ENCODE measurements at places on chromosomes 6 and 20.
A peak's percentile ranks its signal among the peaks of the same experiment; 100 is the strongest.

- peak; percentile 40 for DNase-seq
Observed at GRCh38 chr20:10842116-10842515, 168.3 kb upstream of the JAG1 start.

DNA sequence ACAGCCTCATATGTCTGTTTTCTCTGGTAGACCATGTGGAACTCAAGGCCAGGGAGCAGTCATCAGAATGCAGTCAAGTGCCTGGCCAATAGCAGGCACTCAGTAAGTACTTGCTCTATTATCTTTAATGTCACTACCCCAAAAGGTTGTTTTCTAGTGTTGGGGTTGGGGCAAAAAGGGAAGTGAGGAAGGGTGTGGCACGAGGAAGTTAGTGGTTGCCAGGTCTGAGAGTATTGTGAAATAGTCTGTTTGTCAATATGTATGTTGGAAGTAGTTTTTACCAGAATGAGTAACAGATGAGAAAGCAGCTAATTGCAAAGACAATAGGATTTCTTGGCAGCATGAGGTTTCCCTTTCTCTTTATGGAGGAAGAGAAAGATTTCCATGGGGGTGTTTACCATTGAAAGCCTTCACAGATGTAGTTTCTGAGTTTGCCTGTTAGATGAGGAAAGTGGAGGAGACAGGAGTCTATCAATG, 59.5 kb upstream of the ARMH2 start:
- peak; percentile 87 for DNase-seq

DNA sequence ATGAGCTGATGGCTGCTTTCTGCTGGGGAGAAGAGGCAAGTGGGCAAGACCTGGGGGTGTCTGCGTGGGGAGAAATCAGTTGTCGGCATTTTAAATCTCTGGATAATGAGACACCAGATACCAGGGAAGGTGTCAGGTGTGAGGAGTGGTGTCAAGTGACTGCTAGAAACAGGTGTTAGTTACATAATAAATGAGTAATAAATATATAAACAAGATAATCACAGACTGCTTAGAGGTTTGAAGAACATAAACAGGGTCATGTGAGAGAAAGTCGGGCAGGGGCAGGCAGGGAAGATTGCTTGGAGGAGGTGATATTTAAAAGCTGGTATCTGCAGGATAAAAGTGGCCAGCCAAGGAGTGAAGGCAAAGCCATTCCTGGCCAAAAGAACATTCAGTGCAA, 87.2 kb upstream of the RIN2 start:
- DNase-seq = no peak

GRCh38 chr6:43916924-43917877, 147.2 kb downstream of the VEGFA start:
- peak; percentile 93 for DNase-seq

DNA sequence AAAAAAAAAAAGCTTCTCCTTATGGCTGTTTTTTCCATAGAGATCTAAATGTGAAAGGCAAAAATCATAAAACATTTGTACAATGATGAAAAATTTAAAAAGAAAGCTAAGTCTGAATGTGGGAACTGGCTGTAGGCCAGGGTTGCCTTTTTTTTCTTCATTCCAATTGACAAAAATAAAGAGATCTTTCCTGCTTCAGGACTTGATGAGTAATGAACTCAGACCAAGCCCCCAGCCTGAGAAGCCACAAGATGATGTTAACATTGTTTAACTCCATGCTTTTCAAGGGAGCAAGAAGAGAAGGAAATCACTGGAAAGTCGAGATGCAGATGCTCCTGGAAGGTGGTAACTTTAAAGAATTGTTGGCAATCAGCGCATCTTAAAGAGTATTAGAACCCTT, 41.4 kb downstream of the TRMT6 start:
- no peak for DNase-seq

DNA sequence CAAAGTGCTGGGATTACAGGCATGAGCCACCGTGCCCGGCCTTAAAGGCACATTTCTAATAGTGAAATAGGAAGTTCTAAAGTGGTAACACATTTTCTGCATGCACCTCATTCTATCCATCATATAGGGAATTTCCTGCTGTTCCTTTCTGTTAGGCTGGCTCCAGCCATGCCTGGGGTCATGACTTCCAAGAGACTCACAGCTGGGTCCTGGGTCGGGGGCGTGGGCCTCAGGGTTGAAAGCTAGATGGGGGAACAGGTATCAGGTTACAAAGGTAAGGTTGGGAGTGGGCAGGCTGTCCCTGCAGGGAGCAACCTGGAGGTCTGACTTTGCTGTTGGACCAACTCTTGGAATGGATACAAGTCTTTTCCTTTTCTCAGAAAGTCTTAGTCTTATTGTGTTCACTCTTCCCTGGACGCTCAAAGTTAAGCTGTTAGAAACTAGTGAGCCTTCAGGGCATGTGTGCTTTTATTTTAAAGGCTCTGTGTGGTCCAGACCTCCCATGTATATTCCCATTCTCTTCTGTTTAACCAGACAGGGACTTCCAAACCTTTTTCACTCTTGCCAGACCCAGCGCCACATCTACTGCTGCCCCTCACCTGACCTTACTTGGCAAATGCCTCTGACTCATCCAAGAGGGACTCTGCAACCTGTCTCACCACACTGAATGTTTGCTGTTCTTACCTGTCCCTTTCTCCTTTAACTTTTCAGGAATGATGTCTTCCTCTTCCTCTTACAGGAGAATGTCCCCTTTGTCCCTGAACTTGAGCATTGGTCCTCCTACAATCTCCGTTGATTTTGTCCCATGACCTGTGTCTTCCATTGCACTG, 64.4 kb downstream of the TMEM170B start:
- no peak for DNase-seq

DNA sequence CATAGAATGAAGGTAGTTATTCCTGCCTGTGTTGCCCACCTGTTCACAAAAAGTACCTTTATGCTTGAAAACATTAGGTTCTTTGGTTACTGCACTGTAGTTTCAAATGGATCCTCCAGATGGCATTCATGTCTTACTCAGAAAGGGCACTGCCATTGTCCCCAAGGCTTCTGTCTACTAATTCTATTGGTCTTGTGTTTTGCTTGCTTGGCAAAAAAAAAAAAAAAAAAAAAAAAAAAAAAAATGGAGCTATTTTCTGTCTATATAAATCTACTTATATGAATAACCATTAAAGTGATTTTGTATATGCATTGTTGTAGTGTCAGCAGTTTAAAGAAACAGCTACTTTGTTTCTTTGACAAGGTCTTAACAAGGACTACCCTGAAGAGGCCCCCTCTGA, 12.7 kb upstream of the EFHC1 start:
- DNase-seq = peak; percentile 63

- DNase-seq = no peak
Observed at GRCh38 chr6:119195848-119196247, 117.4 kb upstream of the FAM184A start.

- no peak for DNase-seq
Observed at GRCh38 chr6:130187335-130188206, 35.2 kb downstream of the SAMD3 start.

DNA sequence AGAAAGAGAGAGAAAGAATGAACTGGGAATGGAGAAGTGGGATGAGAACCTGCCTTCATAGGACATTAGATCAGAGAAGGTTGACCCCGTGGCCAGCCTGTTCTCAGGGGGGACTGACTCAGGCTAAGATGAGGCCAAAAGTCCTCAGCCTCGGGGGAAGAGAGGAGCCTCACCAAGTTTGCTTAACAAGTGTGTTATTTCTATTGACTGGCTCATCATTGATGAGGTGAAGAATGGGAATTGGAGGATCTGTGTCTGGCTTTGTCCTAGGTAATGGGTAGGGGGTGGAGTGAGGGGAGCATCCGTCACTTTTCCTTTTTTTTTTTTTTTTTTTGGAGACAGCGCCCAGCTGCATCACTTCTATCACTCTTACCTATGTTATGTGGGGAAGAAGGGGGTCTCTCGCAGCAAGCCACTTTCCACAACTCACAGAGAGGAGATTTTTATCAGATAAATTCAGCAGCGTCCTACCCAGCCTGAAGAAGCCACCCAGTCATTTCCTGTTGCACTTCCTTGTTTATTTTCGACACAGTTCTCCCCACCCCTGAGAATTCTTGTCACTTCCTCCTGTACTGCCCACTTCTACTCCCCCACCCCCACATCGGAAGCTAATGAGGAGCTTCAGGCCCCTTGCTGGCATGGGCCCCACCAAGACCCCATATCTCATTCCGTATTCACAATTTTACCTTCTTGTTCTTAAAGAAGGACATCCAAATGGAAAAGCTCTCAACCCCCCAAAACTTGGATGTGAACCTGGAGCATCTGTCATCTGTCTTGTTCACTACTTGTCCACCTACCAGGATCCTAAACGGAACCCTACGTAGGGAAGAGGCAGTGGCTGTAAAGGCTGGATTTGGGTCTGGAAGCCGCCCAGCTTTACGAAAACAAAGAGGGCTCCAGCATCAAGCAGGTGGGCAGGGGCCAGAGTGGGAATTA, 2.8 kb upstream of the RNASET2 start:
- peak; percentile 49 for DNase-seq

- no peak for DNase-seq
Observed at GRCh38 chr6:167746975-167747374, 79.7 kb upstream of the AFDN start.

DNA sequence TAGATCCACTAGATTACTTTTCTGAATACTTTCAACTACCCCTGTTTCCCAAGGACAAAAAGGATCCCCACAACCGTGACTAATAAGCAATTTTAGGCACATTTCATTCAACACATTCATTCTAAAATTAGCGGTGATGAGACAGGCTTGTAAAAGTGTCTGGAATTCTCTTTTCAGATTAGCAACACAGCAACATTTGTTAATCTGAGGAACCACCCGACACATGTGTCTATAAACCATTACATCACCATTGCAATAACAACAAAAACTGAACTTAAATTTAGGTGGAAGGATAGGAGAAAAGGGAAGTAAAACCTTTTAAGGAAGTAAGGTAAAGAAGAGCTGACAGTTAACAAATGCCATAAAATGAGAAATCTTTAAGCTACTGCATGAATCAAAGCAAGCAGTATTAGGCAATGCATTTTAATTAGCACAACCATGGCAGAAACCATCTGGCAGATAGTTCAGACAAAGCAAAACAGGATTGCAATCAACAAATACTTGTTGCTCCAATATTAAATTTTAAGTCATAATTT, 49.1 kb downstream of the MAP3K7 start:
- peak; percentile 8 for DNase-seq

DNA sequence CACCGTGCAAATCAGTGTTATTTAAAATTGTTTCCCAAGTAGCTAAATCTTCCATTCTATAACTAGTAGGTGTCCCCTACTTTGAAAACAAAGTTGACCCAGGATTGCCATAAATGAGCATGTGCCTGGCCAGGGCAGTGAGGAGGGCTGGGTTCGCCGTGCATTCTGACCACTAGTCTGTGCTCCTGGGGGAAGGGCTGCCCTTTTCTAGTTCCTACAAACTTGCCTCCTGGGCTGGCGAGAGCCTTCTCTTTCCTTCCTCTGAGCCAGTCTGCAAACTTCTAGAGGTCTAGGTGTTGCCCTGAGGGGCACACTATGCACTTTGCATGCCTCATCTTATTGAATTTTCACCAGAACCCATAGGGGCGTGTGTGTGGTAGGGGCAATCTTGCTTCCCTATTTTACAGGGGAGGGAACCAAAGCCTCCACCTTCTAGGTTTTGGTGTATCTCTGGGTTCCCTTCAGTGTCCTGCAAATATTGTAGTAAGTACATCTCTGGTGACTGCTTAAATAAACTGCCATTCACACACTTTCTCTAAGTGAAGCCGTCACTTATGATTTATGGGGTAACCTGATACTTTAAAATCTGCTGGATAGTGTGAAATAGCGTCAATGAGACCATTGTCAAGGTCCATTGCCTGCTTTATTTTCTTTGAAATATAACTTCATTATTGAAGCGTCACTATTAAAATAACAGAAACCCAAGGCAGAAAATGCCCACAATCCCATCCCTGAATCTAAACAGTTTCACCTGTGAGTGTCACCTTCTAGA, 42.2 kb downstream of the CDH26 start:
- no peak for DNase-seq

- DNase-seq = peak; percentile 37
Observed at GRCh38 chr20:4794846-4795245, 73.1 kb downstream of the PRND start.

DNA sequence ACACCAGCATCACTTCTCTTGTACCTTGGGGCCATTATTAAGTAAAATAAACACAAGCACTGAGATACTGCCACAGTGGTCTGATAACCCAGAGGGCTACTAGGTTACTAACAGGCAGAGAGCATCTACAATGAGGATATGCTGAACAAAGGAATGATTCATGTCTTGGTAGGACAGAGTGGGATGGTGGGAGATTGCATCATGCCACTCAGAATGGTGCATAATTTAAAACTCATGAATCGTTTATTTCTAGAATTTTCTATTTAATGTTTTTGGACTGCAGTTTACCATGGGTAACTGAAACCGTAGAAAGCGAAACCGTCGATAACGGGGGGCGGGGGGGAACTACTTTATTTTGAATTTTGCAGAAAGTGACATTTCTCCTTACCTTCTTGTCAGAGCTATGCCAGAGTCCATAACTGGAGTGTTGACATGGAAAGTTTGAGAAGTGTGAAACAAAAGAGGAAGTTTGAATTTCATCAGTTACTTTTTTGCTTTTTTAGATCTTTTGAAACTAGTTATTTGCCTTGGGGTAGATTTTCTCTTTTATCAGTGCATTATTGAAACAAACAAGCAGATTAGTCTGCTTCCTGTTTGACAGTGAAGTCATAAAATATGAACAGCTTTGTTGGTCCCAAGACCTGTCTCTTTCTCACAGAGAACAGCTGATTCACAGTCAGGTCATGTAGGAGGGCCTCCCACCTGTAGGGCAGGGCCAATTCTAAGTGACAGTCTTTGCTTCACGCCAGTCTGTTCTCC, 124.9 kb downstream of the KLHL32 start:
- peak; percentile 17 for DNase-seq
